Bone marrow (tissue), 2 donors: ENCODE measurements at places on chromosomes 4 and X.

GRCh38 chrX:124232523-124233201 is 99.8 kb upstream of the TEX13D start:
- no peak for DNase-seq

- no peak for DNase-seq
These were observed 42.8 kb upstream of the KLHL34 start for GRCh38 chrX:21700967-21701366.

DNA sequence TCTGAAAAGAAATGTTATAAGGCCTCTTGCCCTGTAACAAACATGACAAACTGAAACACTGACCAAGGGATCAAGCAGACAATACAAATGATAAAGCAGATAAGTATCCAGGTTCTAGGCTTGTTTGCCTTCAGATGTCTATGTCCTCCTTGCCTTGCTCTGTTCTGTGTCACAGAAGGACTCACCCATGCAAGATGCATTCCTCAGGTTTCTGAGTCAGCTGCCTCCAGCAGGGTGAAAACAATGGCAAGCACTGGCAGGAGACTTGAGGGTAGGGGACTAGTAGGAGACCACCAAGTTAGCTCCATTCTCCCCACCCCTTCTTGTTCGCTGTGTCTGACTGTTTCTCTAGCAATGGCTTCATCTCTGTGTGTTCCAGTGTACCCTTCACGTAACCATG is 76.6 kb upstream of the CXXC4 start:
- DNase-seq: no peak

DNA sequence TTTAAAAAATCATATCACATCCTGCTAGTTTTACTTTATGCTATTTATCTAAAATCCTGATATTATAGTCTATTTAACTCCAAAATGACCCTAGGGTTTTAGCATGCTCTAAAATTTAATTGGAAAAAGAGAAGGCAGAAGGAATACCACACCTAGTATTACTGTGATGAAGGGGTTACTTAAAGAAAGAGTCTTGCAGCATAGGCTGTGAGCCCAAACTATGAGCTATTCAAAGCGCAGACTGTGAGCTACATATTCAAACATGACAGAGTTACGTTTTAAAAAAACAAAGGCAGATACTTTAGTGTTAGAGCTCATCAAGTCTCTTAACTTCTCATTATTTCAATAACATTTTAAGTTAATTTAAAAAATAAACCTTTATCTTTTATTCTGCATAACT is 247.7 kb upstream of the ETNPPL start:
- DNase-seq: no peak

GRCh38 chrX:153460826-153461225 is 9.6 kb downstream of the HAUS7 start:
- DNase-seq: no peak

DNA sequence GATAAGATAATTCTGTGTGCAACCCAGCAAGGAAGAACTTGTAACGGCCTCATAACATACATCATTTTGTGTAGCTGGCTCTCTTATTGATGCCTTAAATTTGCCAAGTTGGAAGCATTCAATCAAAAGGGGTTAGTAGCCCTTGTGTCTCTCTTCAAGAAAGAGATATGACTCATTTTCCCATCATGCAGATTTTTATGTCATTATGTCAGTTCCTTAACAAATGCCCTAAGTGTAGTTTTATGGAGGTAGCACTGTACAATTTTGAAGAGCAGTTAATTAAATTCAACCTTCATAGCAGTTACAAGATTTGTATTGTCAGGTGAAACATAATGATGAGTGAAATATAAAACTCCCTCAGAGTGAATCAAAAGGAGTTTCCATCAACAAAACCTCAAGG is 215.6 kb downstream of the GRIA3 start:
- DNase-seq: no peak

GRCh38 chrX:21946925-21947641 is 6.6 kb downstream of the SMS start:
- DNase-seq: no peak
